Mammary microvascular endothelial cell (primary cell): ENCODE measurements at places on chromosomes 3 and 15. TPM values are rescaled to one million over a fixed set of nuclear protein-coding genes. Genes with fewer than 3 reads are reported as not detected.

WNT7A gene
- total RNA-seq = not detected in 2 replicates

FBXO40 gene
- total RNA-seq = not detected in 2 replicates

SNTN gene
- not detected in 2 replicates for total RNA-seq

MAP4 gene
- total RNA-seq = 172 and 174 TPM in 2 replicates

DZIP1L gene
- 4.9 and 7.0 TPM in 2 replicates for total RNA-seq

C3orf85 gene
- total RNA-seq = not detected in 2 replicates

CCR1 gene
- total RNA-seq = not detected in 2 replicates

GOLGA6A gene
- not detected in 2 replicates for total RNA-seq

CLEC3B gene
- not detected in 2 replicates for total RNA-seq

LACTB gene
- 28.3 and 28.8 TPM in 2 replicates for total RNA-seq

PRR20G gene
- total RNA-seq = not detected in 2 replicates

IRAK2 gene
- total RNA-seq = 15.8 and 21.6 TPM in 2 replicates

OR5K2 gene
- total RNA-seq = not detected in 2 replicates

TP63 gene
- not detected in 2 replicates for total RNA-seq

SLC27A2 gene
- total RNA-seq = 0.34 and 1.2 TPM in 2 replicates

GOLGB1 gene
- total RNA-seq = 18.8 and 19.1 TPM in 2 replicates

PTX3 gene
- 246 and 258 TPM in 2 replicates for total RNA-seq

ARHGAP31 gene
- 34.0 and 36.2 TPM in 2 replicates for total RNA-seq

IGSF10 gene
- under 0.01 TPM in 1 of 2 replicates, not detected in the other for total RNA-seq
